ENCODE measurements at places on chromosomes 7 and 10.

- no peak for DNase-seq
These were observed 125.5 kb downstream of the CLEC2L start for GRCh38 chr7:139648941-139649425.

DNA sequence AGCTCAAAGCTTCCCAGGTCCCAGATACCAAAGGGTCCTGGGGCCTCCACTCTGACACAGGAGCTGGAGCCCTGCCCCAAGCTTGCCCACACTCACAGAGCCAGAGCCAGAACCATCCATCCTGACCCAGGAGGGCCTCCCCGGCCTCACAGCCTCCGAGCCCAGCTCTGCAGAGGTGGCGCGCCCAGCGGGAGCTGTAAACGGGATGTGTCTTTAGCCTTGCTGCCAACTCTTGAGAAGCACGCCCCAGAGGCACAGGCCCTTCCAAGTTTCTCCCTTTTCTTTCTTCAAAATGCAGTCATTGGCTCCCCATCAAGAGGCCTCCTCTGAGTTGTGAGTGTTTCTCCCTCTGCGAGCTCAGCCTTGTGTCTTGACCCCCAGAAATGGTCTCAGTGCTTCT lies 75.0 kb downstream of the PDGFA start:
- no peak for DNase-seq

DNA sequence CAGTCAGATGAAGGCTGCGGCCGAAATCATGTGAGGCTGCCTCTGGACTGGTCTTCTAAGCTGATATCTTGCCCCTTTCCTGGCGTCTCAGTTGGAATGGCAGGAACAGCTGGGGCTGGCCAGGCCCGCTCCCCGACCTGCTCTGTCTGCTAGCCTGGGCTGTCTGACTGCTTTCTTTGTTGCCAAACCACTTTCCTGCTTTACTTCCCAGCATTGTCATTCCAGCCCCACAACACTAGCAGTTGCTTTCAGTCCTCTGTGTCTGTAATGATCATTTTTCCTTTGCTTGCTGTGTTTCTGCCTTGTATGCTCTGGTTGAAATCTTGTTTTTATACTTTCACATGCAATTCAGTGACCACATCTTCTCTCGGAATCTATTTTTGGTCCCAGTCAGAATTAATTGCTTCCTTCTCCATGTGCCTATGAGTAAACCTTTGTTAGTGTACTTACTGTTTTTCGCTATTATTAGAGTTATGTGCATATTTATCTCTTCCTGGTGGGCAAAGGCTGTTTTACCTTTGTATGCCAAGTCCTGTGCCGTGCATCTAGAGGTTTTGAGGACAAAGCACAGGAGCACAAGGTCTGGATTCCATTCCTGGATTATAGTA lies 21.6 kb downstream of the PRPF18 start:
- no peak for DNase-seq

- no peak for DNase-seq
These were observed 13.5 kb downstream of the BHLHA15 start for GRCh38 chr7:98224701-98225181.

GRCh38 chr10:58700591-58700990 lies 187.9 kb downstream of the BICC1 start:
- DNase-seq = no peak

- DNase-seq = no peak
These were observed 81.1 kb downstream of the CTTNBP2 start for GRCh38 chr7:117791877-117792780.
